ENCODE measurements at places on chromosomes 6 and 20. TPM values are rescaled to one million over a fixed set of nuclear protein-coding genes. Genes with fewer than 3 reads are reported as not detected.

Gene FNDC11
- 0.39 TPM for total RNA-seq

Gene FRMD1
- not detected for total RNA-seq

DNA sequence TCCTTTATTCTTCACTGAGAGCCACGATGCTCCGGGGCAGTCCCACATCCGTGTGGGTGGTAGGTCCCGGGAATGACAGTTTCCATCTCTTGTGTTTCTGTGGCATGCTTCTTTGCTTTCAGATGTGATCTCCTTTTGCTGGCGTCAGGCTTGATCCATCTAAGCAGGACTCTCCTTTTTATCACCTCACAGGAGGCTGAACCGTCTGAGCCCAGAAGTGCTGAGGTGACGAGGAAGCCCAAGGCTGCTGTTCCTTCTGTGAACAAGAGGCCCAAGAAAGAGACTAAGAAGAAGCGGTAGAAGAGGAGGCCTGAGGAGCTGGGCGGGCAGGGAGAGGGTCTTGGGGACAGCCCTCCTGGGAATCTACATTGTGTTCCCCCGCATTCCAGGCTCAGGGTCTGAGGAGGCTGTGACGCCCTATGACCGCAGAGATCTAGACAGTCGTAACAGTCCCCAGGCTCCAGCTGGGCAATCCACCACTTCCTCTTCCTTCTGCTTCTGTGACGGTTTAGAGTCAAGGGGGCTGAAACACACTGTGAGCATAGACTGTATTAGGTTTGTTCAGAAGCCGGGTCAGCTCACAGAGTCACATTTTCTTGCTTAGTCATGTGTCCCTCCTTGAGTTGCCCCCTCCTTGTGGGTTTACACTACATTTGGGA, 26.8 kb downstream of the MANBAL start:
- DNase-seq: peak; percentile 27
- H3K4me1 ChIP-seq: peaks cover 43% of the 10 kb centered on the region
- no peak overlapping the region for H3K4me3 ChIP-seq
- H3K27ac ChIP-seq: peak overlapping the region; percentile 38
- no peaks in the 10 kb centered on the region for H3K27me3 ChIP-seq

DNA sequence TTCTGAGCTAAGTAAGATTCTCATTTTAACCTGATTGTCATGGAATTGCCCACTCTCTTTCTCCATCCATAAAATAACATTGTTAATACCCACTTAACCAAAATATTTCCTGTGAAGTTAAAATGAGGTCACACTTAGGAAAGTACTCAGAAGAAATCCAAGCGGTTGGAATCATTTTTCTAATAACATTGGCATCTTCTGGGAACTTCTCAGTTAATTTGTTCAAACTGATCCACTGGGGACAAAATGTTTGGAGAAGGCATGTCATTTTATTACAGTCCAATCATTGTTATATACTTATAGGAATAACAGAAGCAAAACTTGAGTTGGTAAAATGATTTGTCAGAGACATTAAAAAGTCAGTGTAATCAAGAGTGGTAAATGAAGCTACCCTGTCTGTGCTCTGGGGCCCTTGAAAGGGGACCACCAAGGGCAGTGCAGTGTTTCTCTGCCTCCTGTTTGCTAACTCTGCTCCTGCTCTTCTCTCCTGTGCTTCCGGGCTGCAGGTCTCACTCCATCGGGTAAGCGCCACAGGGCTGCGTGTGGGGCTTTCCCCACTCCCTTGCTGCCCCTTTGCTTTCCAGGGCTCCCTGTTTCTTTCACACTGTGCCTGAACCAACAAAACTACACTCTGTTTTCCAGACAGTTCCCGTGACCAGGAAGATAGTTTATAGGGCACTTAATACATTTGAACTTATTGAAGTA, 50.1 kb downstream of the HDDC2 start:
- no peak overlapping the region for H3K27ac ChIP-seq
- H3K27me3 ChIP-seq: no peaks in the 10 kb centered on the region
- no peaks in the 10 kb centered on the region for H3K36me3 ChIP-seq
- peaks cover 14% of the 10 kb centered on the region for H3K4me1 ChIP-seq

- H3K4me1 ChIP-seq: peaks cover 8% of the 10 kb centered on the region
- no peak overlapping the region for H3K27ac ChIP-seq
- H3K27me3 ChIP-seq: no peaks in the 10 kb centered on the region
- H3K36me3 ChIP-seq: no peaks in the 10 kb centered on the region
- no peak for DNase-seq
Observed at GRCh38 chr6:13523826-13524622, 36.6 kb upstream of the GFOD1 start.

DNA sequence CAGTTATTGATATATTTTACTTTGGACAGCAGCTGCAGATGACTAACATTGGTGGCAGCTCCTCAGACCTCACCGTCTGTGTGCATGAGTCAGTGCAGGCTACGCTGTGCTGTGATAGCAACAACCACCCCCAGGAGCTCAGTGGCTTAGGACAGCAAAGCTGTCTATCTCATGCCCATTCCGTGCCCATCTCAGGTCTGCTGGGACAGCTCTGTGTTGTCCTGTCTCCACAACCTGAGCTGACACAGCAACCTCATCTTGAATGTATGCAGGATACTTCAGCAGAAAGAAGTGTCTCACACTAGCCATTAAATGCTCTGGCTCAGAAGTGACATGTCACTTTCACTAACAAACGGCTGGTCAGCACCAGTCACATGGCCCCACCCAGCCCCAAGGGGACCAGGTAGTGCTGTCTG, 47.7 kb downstream of the BANF2 start:
- H3K27me3 ChIP-seq: no peaks in the 10 kb centered on the region
- no peak overlapping the region for H3K27ac ChIP-seq
- H3K36me3 ChIP-seq: no peaks in the 10 kb centered on the region
- DNase-seq: no peak
- no peaks in the 10 kb centered on the region for H3K4me1 ChIP-seq

DNA sequence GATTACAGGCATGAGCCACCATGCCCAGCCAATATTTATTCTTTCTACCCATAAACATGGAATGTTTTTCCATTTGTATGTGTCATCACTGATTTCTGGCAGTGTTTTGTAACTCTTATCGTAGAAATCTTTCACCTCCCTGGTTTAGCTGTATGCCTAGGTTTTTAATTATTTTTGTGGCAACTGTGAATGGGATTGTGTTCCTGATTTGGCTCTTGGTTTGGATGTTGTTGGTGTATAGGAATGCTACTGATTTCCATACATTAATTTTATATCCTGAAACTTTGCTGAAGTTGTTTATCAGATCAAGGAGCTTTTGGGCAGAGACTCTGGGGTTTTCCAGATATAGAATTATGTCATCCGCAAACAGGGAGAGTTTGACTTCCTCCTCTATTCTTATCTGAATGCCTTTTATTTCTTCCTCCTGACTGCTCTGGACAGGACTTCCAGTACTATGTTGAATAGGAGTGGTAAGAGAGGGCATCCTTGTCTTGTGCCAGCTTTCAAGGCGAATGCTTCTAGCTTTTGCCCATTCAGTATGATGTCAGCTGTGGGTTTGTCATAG, 198.6 kb downstream of the ZDHHC14 start:
- DNase-seq: no peak
- no peaks in the 10 kb centered on the region for H3K4me1 ChIP-seq
- no peak overlapping the region for H3K27ac ChIP-seq
- H3K36me3 ChIP-seq: no peaks in the 10 kb centered on the region
- H3K4me3 ChIP-seq: no peak overlapping the region
